Stimulated activated CD4-positive, alpha-beta T cell treated with anti-CD3 and anti-CD28 coated beads, TNF-alpha, amount 100 ng/mL, for 48 hours (primary cell): ENCODE measurements at places on chromosomes 2 and 18.
A peak's percentile ranks its signal among the peaks of the same experiment; 100 is the strongest.

DNA sequence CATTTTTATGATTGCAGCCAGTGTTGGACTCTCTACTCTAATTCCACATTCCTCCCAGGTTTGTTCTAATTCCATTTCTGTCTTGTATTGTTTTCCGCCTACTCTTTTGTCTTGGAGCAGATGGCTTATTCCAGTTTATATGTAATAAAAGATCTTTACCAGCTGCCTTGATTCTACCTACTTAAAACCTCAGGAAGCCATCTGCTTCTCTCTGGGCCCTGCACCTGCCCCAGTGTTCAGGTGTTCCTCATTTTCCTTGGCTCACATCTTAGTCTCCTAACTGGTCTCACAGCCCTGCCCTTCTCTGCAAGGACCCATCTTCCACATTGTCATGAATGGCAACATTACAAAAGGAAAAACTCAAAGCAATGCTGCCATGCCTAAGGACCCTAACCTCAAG lies 21.0 kb upstream of the IL37 start:
- DNase-seq = no peak

DNA sequence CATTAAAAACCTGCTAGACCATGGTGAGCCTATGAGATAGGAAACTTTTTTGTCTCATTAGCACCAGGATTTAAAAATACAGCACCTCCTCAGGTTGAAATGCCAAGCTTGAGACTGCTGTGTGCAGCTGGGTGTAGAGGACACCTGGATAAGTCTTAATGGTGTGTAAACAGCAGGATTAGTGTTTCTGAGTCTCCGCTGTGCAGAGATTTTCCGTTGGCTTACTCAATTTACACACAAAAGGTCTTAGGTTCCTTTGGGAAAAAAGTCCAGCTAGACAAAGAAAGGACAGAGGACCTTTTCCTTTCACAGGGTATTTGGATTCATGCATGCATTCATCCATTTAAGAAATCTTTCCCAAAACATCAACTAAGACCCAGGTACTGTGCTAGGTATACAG lies 168.1 kb downstream of the NRXN1 start:
- DNase-seq = no peak

- no peak for DNase-seq
Measured at GRCh38 chr2:43124687-43125057, 101.7 kb downstream of the ZFP36L2 start.

DNA sequence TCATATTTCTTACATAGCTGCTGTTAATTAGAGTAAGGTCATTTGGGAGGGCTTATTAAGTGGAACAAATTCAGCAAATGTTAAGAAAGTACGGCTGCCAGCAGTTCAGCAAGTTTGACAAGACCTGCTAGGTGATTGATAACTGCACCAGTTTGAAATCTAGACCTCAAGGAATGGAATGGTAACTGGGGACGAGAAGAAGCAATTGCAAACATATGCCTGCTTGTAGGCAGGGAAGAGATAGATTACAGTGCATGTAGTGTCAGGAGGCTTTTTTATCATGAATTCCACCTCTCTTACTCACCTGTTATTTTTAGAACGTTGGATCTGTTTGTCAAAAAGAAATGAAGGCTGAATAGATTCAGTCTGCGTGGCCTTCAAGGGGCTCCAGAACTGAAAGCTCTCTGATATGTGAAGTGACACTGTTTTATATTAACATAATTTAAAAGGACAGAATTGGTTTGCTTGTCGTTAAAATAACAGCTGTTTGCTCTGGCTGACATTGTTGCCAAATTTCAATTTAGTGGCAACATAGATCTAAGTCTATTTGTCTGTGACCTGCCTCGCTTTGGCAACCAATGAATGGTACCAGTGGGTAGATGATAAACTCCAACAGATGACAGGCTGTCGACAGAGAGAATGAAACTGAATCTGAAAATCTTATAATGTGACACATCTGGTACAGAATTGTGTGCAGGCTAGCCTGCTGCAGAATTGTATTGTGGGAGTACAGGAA lies 199.3 kb downstream of the ZNF407 start:
- no peak for DNase-seq

DNA sequence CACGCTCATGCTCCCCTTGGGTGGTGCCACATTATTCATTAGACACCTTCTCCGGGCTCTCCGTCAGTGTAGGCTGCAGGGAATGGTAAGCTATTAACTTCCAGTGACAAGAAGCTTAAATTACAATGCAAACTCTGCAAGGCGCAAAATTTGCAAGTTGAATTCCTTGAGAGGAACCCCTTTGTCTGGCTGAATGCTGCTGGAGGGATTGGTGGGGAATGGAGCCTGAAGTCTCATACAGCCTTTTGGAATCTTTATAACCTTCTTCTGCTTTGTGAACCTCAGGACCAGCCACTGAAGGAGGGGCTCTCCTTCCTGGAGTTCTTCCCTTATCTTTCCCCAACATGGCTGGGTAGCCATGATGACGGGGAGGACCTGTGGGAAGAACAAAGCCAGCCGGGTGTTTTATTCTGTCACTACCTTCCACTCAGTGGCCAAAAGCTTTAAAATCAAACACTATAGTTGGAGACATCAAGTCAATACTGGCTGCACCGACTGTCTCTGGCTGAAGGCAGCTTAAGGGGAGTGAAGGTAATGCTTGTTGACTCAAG lies 220.9 kb upstream of the EPHA4 start:
- DNase-seq = no peak

GRCh38 chr2:42196403-42197267 lies 27.5 kb downstream of the EML4 start:
- no peak for DNase-seq

GRCh38 chr2:8581234-8581561 lies 100.7 kb upstream of the ID2 start:
- no peak for DNase-seq

DNA sequence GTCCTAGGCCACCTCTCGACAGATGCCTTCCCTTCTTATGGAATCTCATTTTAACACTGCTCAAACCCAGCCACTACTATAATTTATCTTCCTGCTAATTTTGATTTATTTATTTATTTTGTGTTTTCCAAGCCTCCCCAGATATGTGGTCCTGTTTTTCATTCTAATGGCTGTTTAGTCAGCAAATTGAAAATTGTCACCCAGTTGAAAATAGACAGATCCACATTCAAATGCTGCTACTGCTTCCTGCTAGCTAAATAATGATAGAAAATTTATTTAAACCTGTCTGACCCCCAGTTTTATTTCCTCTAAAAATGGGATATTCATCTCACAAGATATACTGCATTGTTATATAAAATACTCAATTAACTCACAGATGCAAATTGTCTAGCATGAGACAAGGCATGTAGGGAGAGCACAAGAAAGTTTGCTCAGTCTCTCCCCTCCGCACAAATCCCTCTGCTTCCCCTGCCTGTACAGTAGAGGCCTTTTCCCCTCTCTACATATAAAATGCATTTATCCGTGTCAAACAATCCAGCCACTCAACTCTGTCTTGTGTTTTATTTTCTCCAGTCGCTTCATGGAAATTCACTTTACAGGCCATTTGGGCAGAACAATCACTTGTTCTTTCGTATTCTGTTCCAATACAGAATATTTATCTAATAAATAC lies 389.9 kb downstream of the SOX11 start:
- no peak for DNase-seq

GRCh38 chr2:215918901-215919599 lies 94.3 kb downstream of the MREG start:
- DNase-seq = no peak

GRCh38 chr2:239882781-239883180 lies 142.4 kb downstream of the NDUFA10 start:
- DNase-seq = no peak

DNA sequence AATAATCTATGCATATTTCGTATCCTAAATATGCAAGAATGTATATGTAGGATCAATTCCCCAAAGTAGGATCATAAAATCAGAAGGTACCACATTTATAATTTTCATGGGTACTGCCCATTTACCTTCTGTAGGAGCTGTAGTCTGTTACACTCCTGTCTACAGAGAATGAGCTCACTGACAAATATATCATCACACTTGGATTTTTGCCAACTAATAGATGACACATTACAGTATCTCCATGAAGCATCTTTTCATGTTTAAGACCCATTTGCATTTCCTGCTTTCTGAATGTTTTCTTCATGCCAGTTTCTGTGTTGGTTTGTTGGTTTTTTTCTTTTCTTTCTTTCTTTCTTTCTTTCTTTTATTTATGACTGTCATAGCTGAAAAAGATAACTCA lies 70.9 kb upstream of the EML6 start:
- no peak for DNase-seq

DNA sequence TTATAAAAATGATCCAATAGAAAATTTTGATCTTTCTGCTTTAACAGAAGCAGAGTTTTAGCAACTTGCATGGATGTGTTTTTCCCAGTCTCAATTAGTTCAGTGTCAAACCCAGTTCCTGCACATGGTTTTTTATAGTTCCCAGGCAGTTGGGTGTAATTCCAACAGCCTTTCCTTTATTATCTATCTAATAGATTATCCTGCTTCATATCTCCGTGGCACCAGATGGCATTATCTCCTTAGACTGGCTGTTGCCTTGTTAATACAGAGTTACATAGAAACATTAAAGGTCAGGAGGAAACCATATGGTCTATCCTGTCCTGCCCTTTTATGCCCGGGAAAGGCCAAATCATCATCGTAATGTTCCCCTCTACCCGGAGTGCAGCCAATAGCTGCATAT lies 400.9 kb upstream of the SMIM21 start:
- DNase-seq = no peak

DNA sequence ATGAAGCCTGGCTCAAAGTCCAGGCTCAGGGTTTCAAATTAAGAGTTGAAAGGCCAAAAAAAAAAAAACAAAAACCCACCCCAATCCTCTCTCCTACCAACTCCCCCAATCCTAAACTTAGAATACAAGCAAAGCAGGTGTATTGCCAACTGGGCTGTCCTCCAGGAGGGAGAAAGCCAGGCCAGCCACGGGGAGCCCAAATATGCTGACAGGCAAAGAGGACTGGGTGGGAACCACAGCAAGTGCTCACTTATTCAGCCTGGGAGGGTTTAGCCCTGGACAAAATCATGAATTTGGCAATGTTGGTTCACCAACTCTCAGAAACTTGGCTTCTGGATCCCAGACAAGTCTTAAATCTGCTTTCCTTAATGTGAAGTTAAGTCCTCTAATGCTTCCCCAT lies 36.5 kb downstream of the GKN2 start:
- no peak for DNase-seq

DNA sequence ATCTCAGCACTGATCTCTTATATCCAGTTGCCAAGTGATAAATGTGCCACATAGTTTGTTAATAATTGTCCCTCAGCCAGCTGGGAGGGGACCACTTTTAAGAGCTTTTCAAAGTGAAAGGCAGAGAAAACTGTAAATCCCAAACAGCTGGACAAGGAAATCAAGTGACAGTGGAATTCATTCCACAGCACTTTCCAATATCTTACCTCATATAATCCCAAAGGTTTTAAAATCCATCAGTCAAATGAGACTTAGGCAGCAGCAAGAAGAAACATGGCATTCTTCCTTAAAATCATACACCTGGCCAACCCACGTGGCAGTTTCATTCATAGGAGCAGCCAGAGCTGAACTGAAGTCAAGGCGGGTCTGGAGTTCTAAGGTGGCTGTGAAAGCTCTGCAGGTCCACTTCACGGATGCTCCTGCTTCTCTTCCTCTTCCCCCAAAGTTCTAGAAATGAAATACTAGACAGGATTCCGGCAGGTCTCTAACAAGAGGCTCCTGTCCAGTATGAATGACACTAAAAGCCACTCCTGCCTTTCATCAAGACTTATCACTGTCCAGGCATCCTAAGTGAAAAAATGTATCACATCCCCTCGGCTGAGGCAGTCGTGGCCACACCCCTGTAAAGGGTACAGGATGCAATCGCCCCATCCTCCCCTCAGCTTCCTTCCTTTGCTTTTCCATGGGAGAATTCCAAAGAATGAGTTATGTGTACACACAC lies 190.4 kb upstream of the STK17B start:
- no peak for DNase-seq

- no peak for DNase-seq
Measured at GRCh38 chr2:47222826-47223554, 67.9 kb upstream of the STPG4 start.

GRCh38 chr2:40372283-40372985 lies 79.5 kb downstream of the SLC8A1 start:
- DNase-seq = no peak

DNA sequence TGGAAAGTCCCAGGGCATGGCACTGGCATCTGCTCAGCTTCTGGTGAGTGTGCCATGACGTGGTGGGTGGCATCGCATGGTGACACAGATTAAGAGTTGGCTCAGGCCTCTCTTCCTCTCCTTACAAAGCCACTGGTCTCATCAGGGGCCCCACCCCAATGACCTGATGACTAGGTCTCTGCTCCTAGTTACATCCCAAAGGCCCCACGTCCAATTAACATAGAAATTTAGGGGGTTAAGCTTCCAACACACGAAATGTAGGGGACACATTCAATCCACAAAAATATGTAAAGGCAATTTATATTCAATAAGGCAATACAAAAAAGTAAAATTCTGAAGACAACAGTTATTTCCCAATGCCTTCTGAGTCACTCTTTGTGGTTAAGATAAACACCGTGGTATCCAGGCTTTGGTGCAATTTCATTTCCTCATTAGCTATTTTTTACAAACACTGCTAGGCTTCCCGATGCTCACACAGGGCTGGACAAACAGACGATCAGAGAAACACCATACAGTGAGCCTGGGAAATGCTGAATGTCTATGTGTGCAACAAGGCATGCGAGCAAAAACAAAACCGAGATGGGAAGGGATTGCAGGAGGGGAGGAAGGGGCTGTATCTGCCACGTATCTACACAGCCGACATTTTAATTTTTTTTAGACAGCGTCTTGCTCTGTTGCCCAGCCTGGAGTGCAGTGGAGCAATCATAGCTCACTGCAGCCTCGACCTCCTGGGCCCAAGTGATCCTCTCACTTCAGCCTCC lies 67.2 kb downstream of the MBP start:
- DNase-seq = no peak

DNA sequence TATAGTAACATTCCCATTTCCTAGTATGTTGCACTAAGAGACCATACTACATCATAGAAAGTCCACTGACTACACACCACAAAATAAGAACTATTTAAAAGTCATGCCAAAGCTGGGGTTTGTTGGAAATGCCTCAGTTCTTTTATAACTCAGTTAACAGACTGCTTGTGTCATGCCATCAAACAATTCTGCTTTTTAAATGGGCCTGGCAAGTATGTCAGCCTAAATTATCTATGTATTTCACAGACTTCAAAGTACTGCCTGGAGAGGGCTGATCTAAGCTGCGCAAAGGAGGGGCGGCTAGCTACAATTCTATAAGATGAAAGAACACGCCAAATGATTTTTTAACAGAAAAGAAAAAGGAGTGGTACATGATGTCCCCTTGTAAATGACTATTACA lies 49.6 kb downstream of the FARSB start:
- no peak for DNase-seq

DNA sequence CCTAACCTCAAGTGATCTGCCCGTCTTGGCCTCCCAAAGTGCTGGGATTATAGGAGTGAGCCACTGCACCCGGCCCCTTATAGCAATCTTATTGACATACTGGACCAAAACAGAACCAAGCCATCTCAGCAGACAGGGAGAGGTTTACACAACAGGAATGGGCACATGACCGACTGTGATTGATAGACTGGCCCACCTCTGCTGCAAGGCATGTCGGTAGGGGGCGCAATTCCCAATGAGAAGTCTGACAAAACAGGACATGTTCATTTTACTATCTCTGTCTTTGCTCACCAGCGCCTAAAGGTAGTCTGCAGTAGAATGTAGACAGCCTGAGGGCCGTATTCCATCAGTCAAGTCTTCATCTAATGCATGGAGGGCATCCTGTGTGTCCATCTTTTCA lies 2.0 kb downstream of the LYPD6B start:
- DNase-seq = peak; percentile 53
